ENCODE measurements at places on chromosomes 4 and X.

DNA sequence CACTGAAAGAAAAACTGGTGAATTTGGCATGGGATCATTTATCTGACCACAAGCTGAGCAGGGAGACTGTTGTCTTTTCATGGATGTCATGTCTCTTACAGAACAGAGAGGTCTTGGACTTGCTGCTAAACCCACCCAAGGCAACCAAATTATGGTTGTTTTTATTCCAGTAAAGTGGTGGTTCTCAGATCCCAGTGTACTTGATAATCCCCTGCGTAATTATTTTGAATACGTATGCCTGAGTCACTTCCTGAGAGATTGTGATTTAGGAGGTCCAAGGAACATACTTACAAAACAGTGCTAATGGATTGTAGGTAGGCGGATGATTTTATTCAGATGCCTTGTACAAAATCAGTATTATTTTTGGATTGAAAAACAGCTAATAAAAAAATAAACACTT lies 585.6 kb downstream of the IL1RAPL1 start:
- DNase-seq = no peak

DNA sequence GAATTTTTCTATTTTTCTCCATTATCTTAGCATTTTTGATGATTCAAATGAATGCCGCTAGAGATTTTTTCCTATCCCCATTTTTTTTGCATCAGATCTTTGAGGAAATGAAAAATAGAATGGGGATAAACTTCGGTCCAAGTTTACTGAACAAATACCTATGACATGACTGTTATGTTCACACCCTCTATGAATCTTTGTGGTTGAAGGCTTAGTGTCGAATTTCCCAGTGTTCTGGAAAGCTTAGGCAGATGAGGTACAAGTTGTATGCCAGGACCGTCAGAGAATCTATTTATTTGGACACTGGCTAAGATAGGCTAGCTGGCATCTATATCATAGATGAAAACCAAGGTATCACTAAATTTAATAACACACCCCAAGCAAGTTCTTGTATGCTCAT lies 123.4 kb downstream of the SPCS3 start:
- no peak for DNase-seq

GRCh38 chr4:72319601-72320021 lies 249.4 kb downstream of the ADAMTS3 start:
- no peak for DNase-seq

- DNase-seq = no peak
Measured at GRCh38 chrX:110748256-110748806, 47.3 kb downstream of the CHRDL1 start.

DNA sequence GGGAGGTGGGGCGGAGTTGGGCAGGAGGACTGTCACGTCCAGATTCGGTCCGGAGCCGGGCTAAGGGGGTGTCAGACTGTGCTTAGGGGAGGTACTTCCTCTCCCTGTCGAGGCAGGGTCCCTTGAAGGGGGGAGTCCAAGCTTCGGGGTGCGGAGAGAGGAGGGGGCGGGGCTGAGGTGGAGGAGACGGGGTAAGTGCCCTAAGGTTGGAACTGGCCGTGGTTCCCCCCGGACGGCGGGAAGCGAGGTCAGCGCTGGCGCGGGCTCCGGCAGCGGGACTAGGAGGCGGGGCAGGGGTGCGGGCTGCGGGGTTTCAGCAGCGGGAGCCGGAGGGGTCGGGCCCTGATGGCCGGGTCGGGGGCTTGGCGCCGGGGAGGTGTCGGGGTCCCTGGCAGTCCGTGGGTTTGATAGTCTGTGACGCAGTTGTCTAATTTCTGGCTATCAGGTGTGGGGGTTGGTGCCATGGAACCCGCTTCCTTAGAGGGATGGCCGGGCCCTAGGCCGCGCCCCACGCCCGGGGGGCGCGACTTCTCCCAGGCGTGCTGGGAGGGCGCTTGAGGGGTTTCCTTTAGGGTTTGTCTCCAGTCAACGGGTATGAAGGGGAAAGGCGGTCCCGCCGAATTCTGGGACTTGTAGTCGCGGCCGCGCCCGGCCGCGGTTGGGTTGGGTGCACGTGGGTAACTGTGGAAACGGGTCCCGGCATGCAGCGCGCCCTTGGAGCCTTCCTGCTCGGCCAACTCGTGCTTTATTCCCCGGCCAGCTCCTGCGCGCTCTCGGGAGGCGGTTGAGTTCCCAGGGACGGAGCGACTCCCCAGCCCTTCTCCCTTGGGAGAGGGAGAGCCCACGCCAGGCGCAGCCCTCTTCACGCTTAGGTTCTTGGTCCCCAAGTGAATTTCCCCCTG lies 1.5 kb downstream of the DCUN1D4 start:
- DNase-seq = peak; percentile 95

- peak; percentile 30 for DNase-seq
Measured at GRCh38 chrX:136880003-136880451, 498 bp downstream of the RBMX start.

DNA sequence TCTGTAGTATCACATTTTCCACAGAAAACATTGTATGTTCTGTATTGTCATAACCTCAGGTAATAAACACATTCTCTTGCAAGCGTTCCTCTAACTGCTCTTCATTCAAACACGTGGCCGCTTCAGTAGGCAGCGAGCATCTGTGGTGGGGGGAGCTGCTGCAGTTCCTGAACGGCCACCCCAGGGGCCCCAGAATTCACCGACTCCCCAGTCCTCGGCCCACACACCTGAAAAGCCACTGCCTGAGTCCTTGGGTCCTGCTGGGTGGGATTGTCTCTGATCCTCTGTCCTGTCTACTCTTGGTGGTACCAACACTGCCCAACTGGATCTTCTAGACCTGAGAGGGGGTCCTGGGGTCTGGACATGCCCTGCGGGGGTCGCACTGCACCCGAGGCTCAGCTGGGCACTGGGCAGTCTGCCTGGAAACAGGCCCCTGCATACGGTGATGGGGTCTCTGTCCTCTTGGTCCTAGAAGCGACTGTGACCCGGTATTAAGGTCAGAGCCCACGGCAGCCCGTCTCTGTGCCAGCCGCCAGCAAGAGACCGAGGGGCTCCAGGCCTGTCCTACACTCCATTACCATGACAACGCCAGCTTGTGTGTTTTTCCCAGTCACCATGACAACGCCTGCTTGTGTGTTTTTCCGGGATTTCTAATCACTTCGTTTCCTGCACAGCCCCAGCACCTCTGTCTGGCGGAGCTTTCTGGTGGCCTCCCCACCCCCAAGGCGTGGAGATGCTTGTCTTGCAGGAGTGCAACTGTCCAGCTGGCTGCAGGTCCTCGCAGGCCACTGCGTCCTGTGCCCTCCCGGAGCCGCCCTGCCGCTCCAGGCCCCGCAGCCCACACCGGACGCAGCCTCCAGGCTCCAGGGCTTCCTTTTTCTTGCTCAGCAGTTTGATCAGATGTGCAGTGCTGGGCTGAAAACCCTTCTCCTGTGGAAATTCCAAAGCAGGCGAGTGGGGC lies 16.0 kb downstream of the CTBP1 start:
- peak; percentile 85 for DNase-seq

DNA sequence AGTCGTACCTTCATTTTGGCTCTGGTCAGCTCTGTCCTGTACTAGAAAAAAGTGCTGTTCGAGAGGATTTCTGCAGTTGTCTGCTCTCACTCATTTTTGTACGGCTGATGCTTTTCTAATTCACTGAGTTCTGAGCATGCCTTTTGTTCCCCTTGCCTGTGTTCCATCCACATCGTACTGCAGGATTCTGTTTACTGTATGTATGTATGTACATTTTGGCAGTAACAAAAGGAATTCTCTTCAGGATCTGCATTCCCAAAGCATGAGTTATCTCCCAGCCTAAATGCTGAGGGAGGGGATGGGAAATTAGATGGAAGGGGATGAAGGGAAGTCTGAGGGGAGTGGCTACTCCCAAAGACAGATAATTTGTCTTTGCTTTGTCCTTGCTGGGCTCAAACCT lies 87.6 kb downstream of the GBA3 start:
- DNase-seq = no peak

GRCh38 chr4:168741281-168742173 lies 244.7 kb downstream of the PALLD start:
- DNase-seq = peak; percentile 43

- DNase-seq = no peak
Measured at GRCh38 chr4:48944756-48945241, 38.2 kb upstream of the OCIAD2 start.
